Mesothelial cell of epicardium (in vitro differentiated cells): ENCODE measurements at places on chromosomes 5 and 9.

GRCh38 chr9:26457151-26457550, 435.5 kb downstream of the CAAP1 start:
- no peaks in the 10 kb centered on the region for H3K36me3 ChIP-seq
- no peak overlapping the region for H3K27ac ChIP-seq
- no peaks in the 10 kb centered on the region for H3K4me1 ChIP-seq

GRCh38 chr5:79536193-79536906, 22.4 kb upstream of the HOMER1 start:
- no peaks in the 10 kb centered on the region for H3K4me1 ChIP-seq
- H3K4me3 ChIP-seq: no peak overlapping the region
- H3K36me3 ChIP-seq: no peaks in the 10 kb centered on the region
- H3K27me3 ChIP-seq: no peaks in the 10 kb centered on the region
- H3K27ac ChIP-seq: no peak overlapping the region
- DNase-seq: no peak

DNA sequence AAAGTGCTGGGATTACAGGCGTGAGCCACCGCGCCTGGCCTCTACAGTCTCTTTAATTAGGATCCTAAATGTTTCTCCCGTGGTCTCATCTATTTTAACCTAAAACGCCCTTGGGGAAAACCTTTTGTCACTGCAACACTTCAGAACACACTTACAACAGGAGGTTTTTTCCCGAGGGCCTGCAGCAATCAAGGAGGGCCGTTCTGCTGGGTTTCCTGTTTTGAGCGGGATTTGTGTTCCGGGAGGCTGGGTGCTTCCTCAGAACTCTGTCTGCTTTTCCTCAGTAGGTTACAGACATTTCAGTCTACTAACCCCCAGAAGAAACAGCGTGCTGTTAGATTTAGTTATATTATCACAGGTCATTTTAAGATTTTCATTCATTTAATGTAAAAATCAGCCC, 65.4 kb upstream of the IRX4 start:
- no peaks in the 10 kb centered on the region for H3K36me3 ChIP-seq
- no peak overlapping the region for H3K4me3 ChIP-seq
- DNase-seq: no peak
- H3K27ac ChIP-seq: no peak overlapping the region

GRCh38 chr5:34743878-34744277, 87.8 kb downstream of the RAI14 start:
- H3K4me3 ChIP-seq: no peak overlapping the region
- peaks cover 24% of the 10 kb centered on the region for H3K4me1 ChIP-seq
- peaks cover 18% of the 10 kb centered on the region for H3K36me3 ChIP-seq
- H3K27me3 ChIP-seq: no peaks in the 10 kb centered on the region
- H3K27ac ChIP-seq: peak overlapping the region; percentile 82

- H3K4me1 ChIP-seq: no peaks in the 10 kb centered on the region
- no peak overlapping the region for H3K4me3 ChIP-seq
- no peaks in the 10 kb centered on the region for H3K27me3 ChIP-seq
- H3K36me3 ChIP-seq: peaks cover 19% of the 10 kb centered on the region
- no peak for DNase-seq
These were observed 47.4 kb downstream of the PHF2 start for GRCh38 chr9:93623753-93624152.

DNA sequence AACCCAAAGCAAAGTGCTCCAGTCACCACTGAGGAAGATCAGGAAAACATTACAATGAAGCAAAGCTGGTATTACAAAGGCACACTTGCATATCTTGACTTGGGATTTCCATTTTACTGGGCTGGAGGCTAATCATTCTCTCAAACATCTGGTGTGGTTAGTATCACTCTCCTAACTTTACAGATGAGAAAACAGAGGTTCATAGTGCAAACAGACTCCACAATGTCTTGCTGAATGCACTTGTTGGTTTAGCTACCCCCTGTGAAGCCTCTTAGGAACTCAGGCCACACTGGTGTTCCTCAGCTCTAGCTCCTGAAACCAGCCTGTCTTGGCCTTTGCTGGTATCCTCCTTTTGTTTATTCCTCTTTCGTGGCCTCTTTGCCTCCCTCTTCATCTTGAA, 29.5 kb upstream of the SMAD5 start:
- no peaks in the 10 kb centered on the region for H3K36me3 ChIP-seq
- H3K27me3 ChIP-seq: peaks cover 3% of the 10 kb centered on the region
- DNase-seq: no peak
- no peak overlapping the region for H3K27ac ChIP-seq
- peaks cover 42% of the 10 kb centered on the region for H3K4me1 ChIP-seq

- H3K4me1 ChIP-seq: no peaks in the 10 kb centered on the region
- no peaks in the 10 kb centered on the region for H3K36me3 ChIP-seq
- no peak for DNase-seq
- H3K27me3 ChIP-seq: no peaks in the 10 kb centered on the region
- no peak overlapping the region for H3K4me3 ChIP-seq
These were observed 230.3 kb upstream of the PTPRD start for GRCh38 chr9:10843151-10843550.

DNA sequence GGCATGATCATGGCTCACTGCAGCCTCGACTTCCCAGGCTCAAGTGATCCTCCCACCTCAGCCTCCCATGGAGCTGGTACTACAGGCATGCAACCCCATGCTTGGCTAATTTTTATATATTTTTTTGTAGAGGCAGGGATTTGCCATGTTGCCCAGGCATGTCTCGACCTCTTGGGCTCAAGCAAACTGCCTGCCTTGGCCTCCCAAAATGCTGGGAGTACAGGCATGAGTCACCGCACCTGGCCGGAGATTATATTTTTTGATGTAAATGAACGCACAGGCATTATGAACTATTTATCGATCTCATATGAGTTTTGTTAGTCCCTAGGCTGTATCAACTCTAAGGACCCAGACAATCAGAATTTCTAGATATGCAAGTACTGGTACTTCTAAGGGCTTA, 25.5 kb upstream of the CEP120 start:
- no peaks in the 10 kb centered on the region for H3K27me3 ChIP-seq
- H3K4me1 ChIP-seq: peaks cover 34% of the 10 kb centered on the region
- no peak overlapping the region for H3K27ac ChIP-seq
- no peak for DNase-seq
- H3K4me3 ChIP-seq: no peak overlapping the region

- H3K4me1 ChIP-seq: peaks cover 40% of the 10 kb centered on the region
- H3K27me3 ChIP-seq: no peaks in the 10 kb centered on the region
- no peak overlapping the region for H3K27ac ChIP-seq
These were observed 335.1 kb upstream of the PIK3R1 start for GRCh38 chr5:67880511-67880805.

DNA sequence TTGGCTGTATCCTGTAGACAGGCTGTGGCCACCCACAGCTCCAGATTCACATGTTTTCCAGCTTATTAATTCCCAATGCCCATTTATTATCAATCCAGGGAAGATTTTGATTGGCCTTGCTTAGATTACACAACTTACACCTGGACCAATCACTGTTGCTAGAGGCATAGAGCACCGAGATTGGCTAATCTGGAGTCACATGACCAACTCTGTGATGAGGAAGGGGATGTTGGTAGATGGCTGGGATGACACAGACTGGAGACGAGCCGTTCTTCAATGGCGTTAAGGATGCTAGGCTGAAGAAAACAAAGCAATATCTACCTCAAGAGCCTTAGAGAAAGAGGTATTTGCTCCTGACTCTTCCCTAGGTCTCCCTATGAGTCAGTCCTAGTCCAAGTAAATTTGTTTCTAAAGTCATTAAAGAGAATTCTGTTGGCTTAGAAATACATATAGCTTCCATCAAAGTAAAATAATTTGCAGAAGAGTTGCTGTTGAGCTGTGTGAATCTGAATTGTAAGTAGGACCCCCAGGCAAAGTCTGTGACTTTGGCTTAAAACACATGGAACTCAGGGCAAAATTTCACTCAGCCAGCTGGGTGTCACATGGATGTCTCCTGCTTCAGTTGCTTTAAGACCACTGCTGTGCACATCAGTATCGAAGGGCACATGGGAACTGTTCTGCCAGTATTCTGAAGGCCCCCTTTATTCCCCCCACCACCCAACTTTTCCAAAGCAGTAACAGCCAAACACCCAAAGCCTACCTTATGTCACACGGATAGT, 326.4 kb upstream of the KLF4 start:
- peaks cover 5% of the 10 kb centered on the region for H3K27me3 ChIP-seq
- no peak overlapping the region for H3K4me3 ChIP-seq
- H3K27ac ChIP-seq: no peak overlapping the region
- DNase-seq: no peak
- no peaks in the 10 kb centered on the region for H3K4me1 ChIP-seq
- no peaks in the 10 kb centered on the region for H3K36me3 ChIP-seq

DNA sequence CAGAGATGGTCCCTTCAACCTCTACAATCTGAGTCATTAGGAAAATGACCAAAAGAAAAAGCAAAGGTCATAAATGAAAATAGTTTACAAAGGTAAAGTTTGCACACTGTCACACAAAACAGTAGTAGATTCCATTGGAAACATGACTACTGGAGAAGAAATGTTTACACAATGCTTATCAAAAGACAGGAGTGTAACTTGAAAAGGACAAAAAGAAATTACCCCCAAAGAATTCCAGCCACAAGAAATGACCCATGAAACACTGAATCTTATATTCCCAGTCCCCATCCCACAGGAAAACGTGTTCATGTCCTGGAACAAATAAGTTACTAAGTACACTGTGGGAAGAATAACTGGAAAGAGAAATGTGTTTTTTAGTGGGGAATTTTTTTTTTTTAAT, 385.1 kb downstream of the SEMA5A start:
- H3K4me1 ChIP-seq: peaks cover 2% of the 10 kb centered on the region
- H3K27me3 ChIP-seq: no peaks in the 10 kb centered on the region
- H3K4me3 ChIP-seq: no peak overlapping the region
- peaks cover 2% of the 10 kb centered on the region for H3K36me3 ChIP-seq
- no peak overlapping the region for H3K27ac ChIP-seq

- H3K36me3 ChIP-seq: peaks cover 8% of the 10 kb centered on the region
- H3K4me1 ChIP-seq: no peaks in the 10 kb centered on the region
- DNase-seq: no peak
- H3K4me3 ChIP-seq: no peak overlapping the region
- peak overlapping the region; percentile 61 for H3K27ac ChIP-seq
- H3K27me3 ChIP-seq: no peaks in the 10 kb centered on the region
These were observed 29.1 kb downstream of the JADE2 start for GRCh38 chr5:134554319-134555222.

DNA sequence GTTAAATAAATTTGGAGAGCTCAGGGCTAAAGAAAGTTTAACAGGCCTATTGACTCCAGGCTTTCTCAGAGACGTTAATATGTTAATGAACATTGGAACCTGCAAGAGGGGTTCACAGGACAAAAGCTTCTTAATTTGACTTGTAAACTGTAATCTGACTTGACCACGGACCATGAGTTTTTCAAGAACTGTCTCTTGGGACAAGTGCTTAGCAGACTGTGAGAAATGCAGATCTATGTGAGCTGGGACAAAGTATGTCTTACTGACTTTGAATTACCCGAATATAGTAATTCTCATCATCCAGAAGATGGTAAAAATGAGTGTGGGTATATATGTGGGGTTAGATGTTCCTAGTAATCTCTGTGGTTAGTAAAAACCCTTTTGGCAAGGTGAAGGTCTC, 186.6 kb downstream of the ATP10B start:
- H3K4me1 ChIP-seq: no peaks in the 10 kb centered on the region
- DNase-seq: no peak
- no peak overlapping the region for H3K27ac ChIP-seq
- H3K27me3 ChIP-seq: peaks cover 2% of the 10 kb centered on the region

DNA sequence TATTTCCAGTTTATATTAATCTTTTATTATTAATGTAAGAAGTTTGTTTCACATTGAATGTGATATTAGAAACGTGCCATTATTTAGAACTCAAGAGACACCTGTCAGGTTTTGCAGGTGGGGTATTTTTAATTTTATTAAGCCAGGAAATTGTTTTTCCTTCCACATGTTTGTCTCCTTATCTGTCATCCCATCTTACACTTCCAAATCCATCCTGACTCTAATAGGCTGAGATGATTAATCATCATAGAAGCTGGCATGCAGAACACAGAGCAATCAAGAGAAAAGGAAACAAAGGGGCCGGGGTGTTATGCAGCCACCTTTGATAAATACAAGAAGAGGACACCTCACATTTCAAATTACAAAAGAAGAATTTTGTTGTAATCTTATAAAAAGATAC, 506.5 kb downstream of the ISL1 start:
- no peaks in the 10 kb centered on the region for H3K36me3 ChIP-seq
- H3K27me3 ChIP-seq: no peaks in the 10 kb centered on the region

- no peak overlapping the region for H3K27ac ChIP-seq
- no peaks in the 10 kb centered on the region for H3K4me1 ChIP-seq
- no peaks in the 10 kb centered on the region for H3K36me3 ChIP-seq
- H3K27me3 ChIP-seq: peaks cover 45% of the 10 kb centered on the region
- no peak for DNase-seq
These were observed 88.2 kb upstream of the HRH2 start for GRCh38 chr5:175569701-175570100.

- no peaks in the 10 kb centered on the region for H3K27me3 ChIP-seq
- H3K4me3 ChIP-seq: no peak overlapping the region
- peaks cover 19% of the 10 kb centered on the region for H3K4me1 ChIP-seq
- H3K36me3 ChIP-seq: no peaks in the 10 kb centered on the region
These were observed 70.8 kb upstream of the CDKN2B start for GRCh38 chr9:22079873-22080341.

- no peaks in the 10 kb centered on the region for H3K36me3 ChIP-seq
- no peak overlapping the region for H3K4me3 ChIP-seq
- DNase-seq: no peak
- H3K27me3 ChIP-seq: no peaks in the 10 kb centered on the region
- H3K4me1 ChIP-seq: peaks cover 25% of the 10 kb centered on the region
These were observed 167.0 kb downstream of the RGS3 start for GRCh38 chr9:113630386-113631136.

DNA sequence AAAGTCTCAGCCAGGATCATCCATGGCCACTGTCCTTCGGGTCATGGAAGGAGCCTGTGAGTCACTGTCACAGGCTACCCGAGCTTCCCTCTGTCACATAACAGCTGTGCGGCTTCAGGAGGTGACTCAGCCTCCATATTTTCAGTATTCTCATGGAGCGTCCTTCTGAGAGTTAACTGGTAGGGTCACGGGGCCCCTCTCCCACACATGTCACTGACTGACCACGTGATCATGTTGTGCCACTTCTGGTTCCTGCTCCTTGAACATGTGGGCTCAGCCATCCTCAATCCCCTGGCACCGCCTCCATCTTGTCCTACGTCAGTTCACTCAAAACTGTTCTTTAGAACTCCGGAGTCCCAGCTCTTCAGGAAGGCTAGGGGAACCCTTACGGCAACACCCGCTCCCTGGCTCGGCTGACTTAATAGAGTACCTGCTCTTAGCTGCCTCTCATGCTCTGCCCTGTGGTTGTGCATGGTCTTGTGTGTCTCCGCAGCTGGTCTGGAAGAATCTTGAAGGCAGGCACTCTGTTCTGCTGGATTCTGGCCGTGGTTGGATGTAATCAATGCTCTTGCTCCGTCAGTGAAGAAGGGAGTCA, 182.8 kb downstream of the ICE1 start:
- H3K4me1 ChIP-seq: no peaks in the 10 kb centered on the region
- no peaks in the 10 kb centered on the region for H3K27me3 ChIP-seq
- H3K4me3 ChIP-seq: no peak overlapping the region
- H3K36me3 ChIP-seq: no peaks in the 10 kb centered on the region
- DNase-seq: no peak

- H3K4me3 ChIP-seq: no peak overlapping the region
- H3K36me3 ChIP-seq: no peaks in the 10 kb centered on the region
- H3K27ac ChIP-seq: no peak overlapping the region
These were observed 242.6 kb downstream of the HSPA4 start for GRCh38 chr5:133294380-133294779.

- H3K4me3 ChIP-seq: peak overlapping the region; percentile 90
- H3K36me3 ChIP-seq: peaks cover 5% of the 10 kb centered on the region
- H3K27ac ChIP-seq: peak overlapping the region; percentile 79
- H3K4me1 ChIP-seq: peaks cover 42% of the 10 kb centered on the region
- peaks cover 66% of the 10 kb centered on the region for H3K27me3 ChIP-seq
These were observed 2.1 kb downstream of the NR4A3 start for GRCh38 chr9:99823681-99824377.

- no peaks in the 10 kb centered on the region for H3K27me3 ChIP-seq
- H3K4me1 ChIP-seq: peaks cover 12% of the 10 kb centered on the region
- no peak for DNase-seq
These were observed 92.2 kb downstream of the DOCK8 start for GRCh38 chr9:306907-307306.
